Fibroblast of lung (primary cell): ENCODE measurements at places on chromosomes 2 and 18. TPM values are rescaled to one million over a fixed set of nuclear protein-coding genes. Genes with fewer than 3 reads are reported as not detected.

GRCh38 chr2:172079416-172079815, 5.9 kb upstream of the DLX1 start:
- no peaks in the 10 kb centered on the region for H3K36me3 ChIP-seq
- H3K27me3 ChIP-seq, result peaks cover 37% of the 10 kb centered on the region
- H3K4me1 ChIP-seq, result no peaks in the 10 kb centered on the region
- H3K27ac ChIP-seq, result no peak overlapping the region
- no peak overlapping the region for H3K4me3 ChIP-seq
- no peak for DNase-seq

- DNase-seq, result no peak
- H3K36me3 ChIP-seq, result no peaks in the 10 kb centered on the region
- no peak overlapping the region for H3K4me3 ChIP-seq
- no peaks in the 10 kb centered on the region for H3K4me1 ChIP-seq
- H3K27ac ChIP-seq, result no peak overlapping the region
These were observed 190.4 kb downstream of the CELF4 start for GRCh38 chr18:37375181-37375580.

GRCh38 chr18:78818961-78819360, 160.7 kb upstream of the SALL3 start:
- DNase-seq, result no peak
- H3K27me3 ChIP-seq, result no peaks in the 10 kb centered on the region
- H3K4me3 ChIP-seq, result no peak overlapping the region
- no peaks in the 10 kb centered on the region for H3K4me1 ChIP-seq

GRCh38 chr18:46518438-46518837, 138.6 kb downstream of the LOXHD1 start:
- no peak for DNase-seq
- no peak overlapping the region for H3K4me3 ChIP-seq
- no peaks in the 10 kb centered on the region for H3K4me1 ChIP-seq
- H3K27me3 ChIP-seq, result no peaks in the 10 kb centered on the region

GRCh38 chr18:21598726-21599584, 1.5 kb downstream of the ESCO1 start:
- peak overlapping the region; percentile 99 for H3K27ac ChIP-seq
- no peaks in the 10 kb centered on the region for H3K27me3 ChIP-seq
- DNase-seq, result no peak
- peak overlapping the region; percentile 90 for H3K4me3 ChIP-seq
- H3K4me1 ChIP-seq, result peaks cover 4% of the 10 kb centered on the region
- H3K36me3 ChIP-seq, result no peaks in the 10 kb centered on the region

DNA sequence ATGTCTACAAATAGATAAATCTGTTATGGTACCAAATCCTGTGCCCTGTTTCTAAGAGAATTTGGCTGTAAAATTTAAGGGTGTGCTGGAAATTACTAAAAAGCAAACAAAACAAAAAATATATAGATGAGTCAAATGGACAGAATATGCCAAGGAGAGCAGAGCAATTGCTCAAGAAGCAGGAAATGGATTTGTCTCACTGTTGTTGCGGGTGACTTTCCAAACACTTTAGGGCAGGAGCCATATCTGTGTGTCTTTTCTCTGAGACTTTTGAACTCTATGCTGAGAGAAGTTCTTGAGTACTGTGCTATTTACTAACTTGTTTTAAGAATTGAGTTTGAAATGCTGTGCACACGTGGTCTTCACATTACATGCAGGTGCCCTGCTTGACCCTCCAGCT, 221.7 kb downstream of the PHLPP1 start:
- DNase-seq, result no peak
- H3K27ac ChIP-seq, result no peak overlapping the region
- peaks cover 9% of the 10 kb centered on the region for H3K4me1 ChIP-seq
- no peaks in the 10 kb centered on the region for H3K27me3 ChIP-seq

DNA sequence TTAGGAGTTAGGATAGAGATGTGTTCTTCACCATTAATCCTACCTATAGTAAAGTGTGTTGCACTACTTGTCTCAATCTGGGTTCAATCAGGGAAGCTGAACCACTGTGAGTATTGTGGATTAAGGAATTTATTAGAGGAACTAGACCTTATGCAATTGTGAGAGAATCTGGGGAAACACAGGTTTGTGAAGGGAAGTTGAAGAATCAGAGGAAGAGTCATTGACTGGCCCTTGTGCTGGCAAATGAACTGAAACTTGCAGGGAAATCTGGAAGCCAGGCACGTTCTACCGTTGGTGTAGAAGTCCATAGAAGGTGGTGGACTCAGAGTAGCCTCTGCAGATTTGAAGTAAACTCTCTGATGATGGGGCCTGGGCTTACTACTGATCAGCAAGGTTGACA, 44.7 kb upstream of the HK2 start:
- no peaks in the 10 kb centered on the region for H3K4me1 ChIP-seq
- DNase-seq, result no peak
- no peak overlapping the region for H3K27ac ChIP-seq
- H3K4me3 ChIP-seq, result no peak overlapping the region

Gene SH3RF3
- total RNA-seq, result 6.7 and 10.1 TPM in 2 replicates

Gene GLI2
- total RNA-seq, result 3.3 TPM in 2 replicates

Gene SERPINB11
- not detected in 2 replicates for total RNA-seq

Gene ECEL1
- not detected in 2 replicates for total RNA-seq

Gene CD226
- 0.33 and 0.51 TPM in 2 replicates for total RNA-seq
